Suprapubic skin (tissue), 4 donors: ENCODE measurements at places on chromosomes 2 and 18. TPM values are rescaled to one million over a fixed set of nuclear protein-coding genes. Genes with fewer than 3 reads are reported as not detected.

DNA sequence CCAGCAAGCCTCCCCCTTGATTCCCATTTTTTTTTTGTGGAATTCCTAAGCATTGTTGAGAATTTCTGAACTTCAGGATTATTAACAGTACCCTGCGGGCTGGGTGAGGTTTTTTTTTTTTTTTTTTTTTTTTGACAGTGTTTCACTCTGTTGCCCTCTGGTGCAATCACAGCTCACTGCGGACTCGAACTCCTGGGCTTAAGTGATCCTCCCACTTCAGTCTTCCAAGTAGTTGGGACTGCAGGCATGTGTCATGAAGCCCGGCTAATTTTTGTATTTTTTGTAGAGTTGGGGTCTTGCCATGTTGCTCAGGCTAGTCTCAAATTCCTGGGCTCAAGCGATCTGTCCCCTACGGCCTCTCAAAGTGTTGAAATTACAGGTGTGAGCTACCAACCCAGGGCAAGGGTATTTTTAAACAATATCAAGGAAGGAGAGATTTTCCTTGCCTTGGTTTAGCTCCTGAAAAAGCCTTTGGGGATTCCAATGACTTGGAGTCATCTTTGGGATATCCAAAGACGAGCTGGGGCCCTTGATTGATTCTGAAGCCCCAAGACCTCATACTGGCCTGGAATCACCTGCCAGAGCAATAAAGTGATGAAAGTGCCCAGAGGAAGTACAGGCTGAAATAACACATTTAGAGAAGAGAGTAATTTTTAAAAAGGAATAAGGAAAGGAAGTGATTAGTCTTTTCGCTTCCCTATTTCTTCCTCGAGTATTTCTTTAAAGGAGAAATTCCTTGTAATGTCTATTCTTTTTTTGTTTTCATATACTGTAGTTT, 240.2 kb downstream of the TGIF1 start:
- H3K36me3 ChIP-seq, result no peaks in the 10 kb centered on the region
- DNase-seq, result no peak

DNA sequence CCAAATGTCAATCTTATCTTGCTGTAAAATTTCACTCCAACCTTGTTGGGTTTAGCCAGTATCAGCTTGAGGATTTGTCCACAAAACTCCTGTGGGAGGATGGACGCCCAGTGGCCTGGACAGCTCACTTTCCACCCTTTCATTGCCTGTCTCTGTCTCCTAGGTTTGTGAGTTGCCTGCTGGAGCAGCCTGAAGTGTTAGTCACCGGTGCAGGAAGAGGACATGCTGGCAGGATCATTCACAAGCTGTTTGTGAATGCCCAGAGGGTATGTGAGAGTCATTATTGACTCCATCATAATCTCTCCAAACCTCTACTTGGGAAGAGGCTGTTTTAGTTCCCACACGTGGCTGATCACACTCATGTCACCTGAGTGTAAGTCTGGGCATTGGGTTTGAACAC, 112.3 kb downstream of the RAB3GAP1 start:
- no peaks in the 10 kb centered on the region for H3K27me3 ChIP-seq
- peaks cover 74% of the 10 kb centered on the region for H3K36me3 ChIP-seq
- H3K4me3 ChIP-seq, result no peak overlapping the region
- H3K4me1 ChIP-seq, result no peaks in the 10 kb centered on the region
- DNase-seq, result no peak
- no peak overlapping the region for H3K27ac ChIP-seq

- H3K27me3 ChIP-seq, result no peaks in the 10 kb centered on the region
- H3K4me3 ChIP-seq, result no peak overlapping the region
- no peaks in the 10 kb centered on the region for H3K36me3 ChIP-seq
- H3K27ac ChIP-seq, result no peak overlapping the region
Measured at GRCh38 chr18:33264566-33264965, 176.0 kb downstream of the CCDC178 start.

STARD6 gene
- not detected for total RNA-seq

EMILIN2 gene
- 6.0 TPM for total RNA-seq
